ENCODE measurements at places on chromosomes 3 and 15.

- no peak for DNase-seq
These were observed 74.7 kb downstream of the CYP19A1 start for GRCh38 chr15:51263726-51264125.

DNA sequence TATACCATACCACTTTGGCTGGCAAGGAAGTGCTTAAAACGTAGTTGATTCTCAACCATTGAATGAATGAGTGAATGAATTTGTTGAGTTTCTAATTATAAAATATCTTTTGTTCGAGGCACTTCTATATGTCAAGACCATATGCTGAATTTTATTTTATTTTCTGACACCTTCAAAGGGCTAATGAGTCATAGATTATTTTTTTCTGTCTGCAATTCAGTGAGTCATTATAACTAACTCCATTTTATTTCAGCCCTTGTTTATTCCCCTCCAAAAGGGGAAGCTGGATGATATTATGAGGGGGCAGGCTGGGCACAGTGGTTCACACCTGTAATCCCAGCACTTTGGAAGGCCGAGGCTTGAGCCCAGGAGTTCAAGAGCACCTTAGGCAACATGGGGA, 142.4 kb downstream of the P2RY1 start:
- no peak for DNase-seq

DNA sequence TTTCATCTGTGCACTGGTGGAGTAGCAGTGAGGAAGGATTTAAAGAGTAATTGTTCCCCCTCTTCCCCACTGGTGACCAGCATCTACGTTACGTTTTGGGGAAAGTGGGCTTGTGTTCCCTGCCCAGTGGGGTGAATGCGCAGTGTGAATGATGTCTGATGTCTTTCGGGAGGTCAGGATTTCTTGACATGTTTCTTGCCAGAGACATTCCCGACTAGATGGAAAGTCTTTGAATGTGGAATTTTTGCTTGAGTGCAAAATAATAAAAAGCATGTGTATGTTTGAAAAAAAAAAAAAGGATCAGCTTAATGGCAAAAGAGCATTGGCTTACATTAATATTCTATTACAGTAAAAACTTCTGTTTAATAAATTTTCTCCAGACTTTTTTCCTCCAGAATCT, 632.2 kb downstream of the FOXP1 start:
- no peak for DNase-seq

- peak; percentile 44 for DNase-seq
These were observed 557 bp downstream of the TFG start for GRCh38 chr3:100709842-100710260.

DNA sequence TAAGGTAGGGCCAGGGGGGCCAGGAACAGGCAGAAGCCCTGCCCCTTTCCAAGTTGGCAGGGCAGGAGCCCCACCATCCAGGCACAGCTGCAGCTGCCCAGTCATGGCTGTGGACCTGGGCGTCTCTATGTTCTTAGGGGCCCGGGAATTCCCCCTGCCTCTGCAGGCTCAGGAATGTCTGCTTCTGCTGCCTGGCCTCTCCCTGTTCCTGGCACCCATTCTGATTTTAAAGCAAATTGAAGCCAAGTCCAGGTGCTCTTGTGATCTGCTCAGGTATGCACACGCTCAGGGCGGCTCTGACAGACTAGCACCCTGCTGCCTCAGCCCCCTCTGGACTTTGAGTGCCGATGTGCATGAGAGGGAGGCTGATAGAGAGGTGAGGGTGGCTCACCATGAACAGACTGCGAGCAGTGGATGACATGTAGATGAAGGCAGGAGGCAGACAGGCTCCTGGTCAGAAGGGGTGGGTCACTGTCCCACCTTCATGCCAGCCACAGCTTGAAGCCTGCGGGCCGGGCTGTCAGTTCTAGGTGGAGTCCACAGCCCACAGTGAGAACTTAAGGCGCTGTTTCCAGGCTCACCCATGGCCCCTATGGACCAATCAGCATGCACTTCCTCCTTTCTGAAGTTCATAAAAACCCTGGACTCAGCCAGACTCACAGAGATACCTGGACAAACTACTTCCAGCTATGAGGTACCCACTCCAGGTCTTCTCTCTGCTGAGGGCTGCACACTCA, 747.8 kb upstream of the GBE1 start:
- DNase-seq, result no peak

DNA sequence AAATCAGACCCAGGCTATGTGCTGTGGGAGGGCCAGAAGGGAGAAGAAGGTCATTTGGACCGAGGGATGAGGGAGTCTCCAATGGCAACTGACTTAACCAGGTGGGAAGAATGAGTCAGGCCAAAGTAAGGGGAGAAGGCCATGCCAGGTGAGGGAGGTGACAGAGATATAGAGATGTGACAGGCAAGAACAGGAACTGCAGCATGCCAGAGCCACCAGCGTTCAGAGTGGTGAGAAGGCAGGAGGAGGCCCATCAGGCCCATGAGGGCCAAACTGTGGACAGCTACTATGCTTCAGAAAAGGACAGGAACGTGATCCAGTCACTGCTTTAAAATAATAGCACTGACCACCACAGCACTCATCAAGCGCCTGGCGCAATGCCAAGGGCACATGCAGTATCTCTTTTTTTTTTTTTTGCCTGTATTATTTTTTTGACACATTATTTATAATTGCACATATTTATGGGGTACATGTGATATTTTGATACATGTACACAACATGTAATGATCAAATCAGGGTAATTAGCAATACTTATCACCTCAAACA, 154.3 kb upstream of the IGF1R start:
- DNase-seq, result no peak

GRCh38 chr15:39624806-39625205, 43.9 kb downstream of the THBS1 start:
- DNase-seq, result peak; percentile 53

- no peak for DNase-seq
These were observed 2.5 kb upstream of the C3orf38 start for GRCh38 chr3:88147261-88147660.

DNA sequence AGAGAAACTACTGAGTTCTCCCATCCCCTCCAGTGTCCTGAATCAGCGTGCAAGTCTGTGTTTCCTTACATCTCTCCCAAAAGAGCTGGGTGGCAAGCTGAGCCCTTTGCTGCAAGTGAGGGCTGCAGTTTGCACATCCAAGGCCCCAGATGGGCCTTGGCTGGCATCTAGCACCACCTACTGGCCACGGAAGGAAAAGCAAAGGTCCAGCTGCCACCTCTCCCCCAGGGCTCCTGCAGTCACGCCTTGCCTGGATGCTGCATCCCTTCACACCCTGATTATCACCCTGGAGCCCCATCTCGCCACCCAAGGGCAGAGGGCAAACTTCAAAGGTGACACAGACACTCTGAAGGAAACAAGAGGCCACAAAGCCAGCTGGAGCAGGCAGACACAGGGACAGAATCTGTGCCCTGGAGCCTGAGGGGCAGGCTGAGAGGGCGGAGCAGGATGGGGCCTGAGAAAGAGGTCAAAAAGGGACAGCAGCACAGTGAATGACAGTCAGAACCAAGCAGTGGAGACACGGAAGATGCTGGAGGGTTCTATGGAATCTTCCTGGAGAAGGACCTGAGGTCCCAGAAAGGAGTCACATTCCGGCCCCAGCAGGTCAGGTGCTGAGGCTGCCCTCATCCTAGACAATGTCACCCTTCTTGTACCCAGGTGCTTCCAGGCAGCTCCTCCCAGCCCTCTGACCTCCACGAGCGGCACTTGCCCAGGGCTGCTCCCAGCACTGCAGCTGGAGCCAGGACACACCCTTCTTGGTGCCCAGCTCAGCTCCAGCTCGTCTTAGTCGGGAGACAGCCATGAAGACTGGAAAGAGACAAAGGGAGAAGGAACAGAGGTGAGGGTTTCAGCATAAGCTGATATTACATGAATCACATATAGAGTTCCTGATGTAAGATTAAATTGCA, 18.3 kb upstream of the NTRK3 start:
- peak; percentile 73 for DNase-seq

DNA sequence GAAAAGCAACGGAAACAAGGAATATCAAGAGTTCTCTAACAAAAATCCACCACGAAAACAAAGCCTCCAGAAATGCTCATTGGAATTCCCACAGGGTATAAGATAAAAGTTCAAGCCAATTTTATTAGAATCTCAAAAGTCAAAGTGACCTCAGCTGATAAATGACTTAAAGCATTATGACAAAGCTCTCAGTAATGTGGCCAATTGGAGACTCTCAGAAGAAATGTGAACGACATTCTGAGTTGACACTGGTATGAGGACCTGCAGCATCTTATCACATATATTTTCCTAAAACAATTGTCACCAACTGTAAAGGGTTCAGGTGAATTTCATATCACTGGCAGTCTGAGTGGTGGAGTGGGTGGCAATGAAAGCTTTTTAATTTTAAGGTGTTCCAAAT, 199.1 kb downstream of the FOXP1 start:
- DNase-seq, result no peak

DNA sequence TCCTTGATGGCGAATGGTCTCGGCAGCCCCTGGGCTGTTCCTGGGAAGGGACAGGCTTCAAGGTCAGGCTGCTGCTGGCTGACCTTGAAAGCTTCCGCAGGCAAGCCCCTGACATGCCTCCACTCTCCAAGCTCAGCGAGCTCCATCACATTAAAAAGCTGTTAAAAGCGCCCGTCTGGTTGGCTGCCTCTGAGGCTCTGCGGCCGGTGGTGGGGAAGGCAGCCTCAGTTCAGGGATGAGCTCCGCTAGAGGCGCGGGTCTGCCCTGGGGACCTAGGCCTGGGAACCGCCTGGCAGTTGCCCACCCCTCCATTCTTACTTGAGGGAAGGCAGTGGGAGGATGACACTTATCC, 103.8 kb downstream of the LINGO1 start:
- peak; percentile 42 for DNase-seq

DNA sequence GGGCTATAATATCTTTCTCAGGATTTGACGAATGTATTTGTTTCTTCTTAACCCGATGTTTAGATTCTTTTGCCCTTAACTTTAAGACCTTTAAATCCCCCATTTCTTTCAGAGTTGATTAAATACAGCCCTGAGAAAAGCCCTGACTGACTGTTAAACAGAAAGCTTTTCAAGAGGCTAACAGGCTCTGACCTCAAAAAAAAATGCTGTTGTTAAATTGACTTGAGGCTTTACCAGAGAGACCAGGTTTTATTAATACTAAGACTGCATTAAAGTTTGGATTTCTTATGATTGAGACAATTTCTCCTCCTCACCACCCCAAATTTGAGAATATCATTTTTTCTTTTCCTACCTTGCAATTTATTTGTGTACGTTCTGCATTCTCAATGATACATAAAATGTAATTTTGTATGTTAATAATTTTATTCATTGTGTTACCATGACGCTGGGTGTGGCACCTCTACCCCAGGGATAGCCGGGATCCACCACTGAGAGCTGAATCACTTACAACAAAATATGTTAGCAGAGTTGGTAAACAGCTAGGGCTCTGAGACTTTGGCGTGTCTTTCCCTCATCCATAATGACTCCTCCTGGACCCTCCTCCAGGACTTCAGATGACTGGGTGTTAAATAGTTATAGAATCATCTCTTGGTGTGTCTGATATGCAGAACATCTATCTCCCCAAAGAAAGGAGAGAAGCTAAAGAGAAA, 753.5 kb downstream of the NAALADL2 start:
- DNase-seq, result no peak

- DNase-seq, result peak; percentile 63
These were observed 737 bp upstream of the ITPR1 start for GRCh38 chr3:4492208-4493013.

DNA sequence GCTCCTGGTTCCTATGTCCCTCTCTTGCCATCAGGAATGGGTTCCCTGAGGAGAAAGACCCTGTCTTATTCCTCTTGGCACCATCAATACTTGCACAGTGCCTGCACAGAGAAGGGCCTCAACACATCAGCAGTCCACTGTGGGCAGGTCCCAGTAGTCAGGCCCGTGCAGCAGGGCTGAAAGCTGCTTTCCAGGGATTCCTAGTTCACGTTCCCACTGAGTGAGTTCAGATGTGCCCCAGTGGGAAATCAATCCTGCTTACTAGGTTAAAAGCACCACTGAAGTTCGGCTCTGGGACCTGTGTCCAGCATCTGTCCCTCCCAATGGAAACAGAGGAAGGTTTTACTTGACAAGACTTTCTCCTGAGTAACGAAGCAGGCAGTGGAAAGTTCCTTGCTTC, 15.7 kb downstream of the RAB43 start:
- DNase-seq, result no peak

DNA sequence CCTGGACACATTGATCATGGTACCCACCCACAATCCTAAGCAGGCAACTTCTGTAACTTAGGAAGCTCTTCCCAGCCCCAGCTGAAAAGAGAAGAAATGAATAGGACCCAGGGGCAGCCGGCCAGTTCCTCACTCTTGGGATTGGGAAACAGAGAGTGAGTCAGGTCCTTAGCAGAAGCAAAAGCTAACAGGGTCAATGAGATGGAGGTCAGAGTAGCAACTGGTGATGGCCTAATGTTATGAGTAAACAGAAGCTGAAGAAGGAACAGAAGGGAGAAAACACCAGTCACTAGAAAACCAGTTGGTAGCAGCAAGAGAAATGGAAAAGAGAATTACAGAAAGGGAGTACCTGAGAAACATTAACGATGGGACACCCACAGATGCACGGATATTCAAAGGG, 20.0 kb downstream of the RIOX2 start:
- peak; percentile 55 for DNase-seq

DNA sequence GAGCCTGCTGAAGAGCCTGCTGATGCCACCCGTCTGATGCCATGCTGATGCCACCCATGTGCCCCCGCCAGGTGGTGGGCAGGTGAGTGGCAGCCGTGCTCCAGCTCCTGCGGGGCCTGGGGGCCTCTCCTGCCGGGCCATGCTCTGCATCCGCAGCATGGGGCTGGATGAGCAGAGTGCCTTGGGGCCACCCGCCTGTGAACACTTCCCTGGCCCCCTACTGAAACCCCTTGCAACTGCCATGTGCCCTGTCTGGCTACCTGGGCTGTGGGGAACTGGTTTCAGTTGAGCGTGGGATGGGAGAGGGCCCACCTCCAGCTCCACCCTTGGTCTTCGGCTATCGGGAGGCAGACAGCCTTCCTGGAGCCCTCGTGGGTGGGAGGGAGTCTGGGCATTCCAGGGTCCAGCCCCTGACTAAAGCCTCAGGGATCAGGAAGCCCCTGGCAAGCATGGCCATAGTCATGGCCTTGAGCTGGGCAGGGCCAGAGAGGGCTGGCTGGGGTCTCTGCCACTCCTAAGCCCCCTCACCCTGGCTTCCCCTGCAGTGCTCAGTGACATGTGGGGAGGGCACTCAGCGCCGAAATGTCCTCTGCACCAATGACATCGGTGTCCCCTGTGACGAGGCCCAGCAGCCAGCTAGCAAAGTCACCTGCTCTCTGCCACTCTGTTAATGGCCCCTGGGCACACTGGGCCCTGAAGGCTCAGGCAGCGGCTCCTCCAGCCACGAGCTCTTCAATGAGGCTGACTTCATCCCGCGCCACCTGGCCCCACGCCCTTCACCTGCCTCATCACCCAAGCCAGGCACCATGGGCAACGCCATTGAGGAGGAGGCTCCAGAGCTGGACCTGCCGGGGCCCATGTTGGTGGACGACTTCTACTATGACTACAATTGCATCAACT, 92.2 kb downstream of the TBC1D2B start:
- DNase-seq, result no peak

- DNase-seq, result no peak
These were observed 26.8 kb upstream of the NANOGP8 start for GRCh38 chr15:35111861-35112260.

GRCh38 chr3:187995667-187996066, 158.3 kb upstream of the LPP start:
- DNase-seq, result no peak

GRCh38 chr3:87674397-87675161, 384.2 kb downstream of the CGGBP1 start:
- no peak for DNase-seq

GRCh38 chr3:14366248-14366647, 36.2 kb upstream of the SLC6A6 start:
- DNase-seq, result no peak
